ENCODE measurements at places on chromosomes 3 and 15. TPM values are rescaled to one million over a fixed set of nuclear protein-coding genes. Genes with fewer than 3 reads are reported as not detected.

The GOLGA6D gene
- total RNA-seq = not detected

The GOLGA8O gene
- total RNA-seq = 0.92 TPM

The XCR1 gene
- total RNA-seq = not detected

The DAZL gene
- total RNA-seq = not detected

The SH3GL3 gene
- 7.1 TPM for total RNA-seq

The MST1R gene
- 5.7 TPM for total RNA-seq

The GOLGA8Q gene
- total RNA-seq = 1.2 TPM

The CASR gene
- total RNA-seq = not detected

The TRPM1 gene
- not detected for total RNA-seq

The NR1I2 gene
- not detected for total RNA-seq

The ITIH4 gene
- 10.1 TPM for total RNA-seq

The PLSCR5 gene
- total RNA-seq = not detected

The AADACL2 gene
- 2.7 TPM for total RNA-seq

The HTR3E gene
- total RNA-seq = not detected

The MYZAP gene
- 3.5 TPM for total RNA-seq

The SLC9C1 gene
- 3.2 TPM for total RNA-seq

The MEIS2 gene
- total RNA-seq = 42.1 TPM
